ENCODE measurements at places on chromosomes 16 and 17.

DNA sequence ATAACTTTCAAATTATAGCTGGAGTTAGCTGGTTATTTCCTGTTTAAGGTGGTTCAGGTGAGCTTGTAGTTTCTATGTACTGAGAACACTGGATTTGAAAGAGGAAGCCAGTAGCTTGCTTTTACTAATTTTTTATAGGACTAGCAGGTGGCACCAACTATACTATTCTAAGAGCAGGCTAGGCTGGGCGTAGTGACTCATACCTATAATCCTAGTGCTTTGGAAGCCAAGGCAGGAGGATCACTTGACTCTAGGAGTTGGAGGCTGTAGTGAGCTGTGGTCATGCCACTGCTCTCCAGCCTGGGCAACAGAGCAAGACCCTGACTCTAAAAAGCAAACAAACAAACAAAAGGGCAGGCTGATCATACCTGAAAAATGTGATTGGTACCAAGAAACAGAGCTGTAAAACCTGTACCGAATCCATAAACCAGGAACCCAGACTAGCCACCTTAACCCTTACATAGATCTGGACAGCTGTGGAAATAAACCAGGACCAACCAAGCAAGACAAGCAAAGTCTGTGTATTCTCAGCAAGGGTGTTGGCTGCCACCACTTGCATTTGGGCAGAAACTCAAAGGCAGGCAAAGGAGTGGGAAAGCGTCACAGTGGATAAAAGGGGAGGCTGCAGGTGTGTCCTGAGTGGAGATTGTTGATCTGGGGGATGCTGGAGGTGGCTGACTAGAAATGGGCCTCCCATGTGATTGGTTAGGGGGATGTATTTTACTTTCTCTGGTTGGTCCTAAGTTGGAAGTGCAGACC is 36.3 kb downstream of the SLC47A1 start:
- DNase-seq = no peak

- no peak for DNase-seq
Measured at GRCh38 chr17:47633996-47634395, 15.7 kb upstream of the KPNB1 start.

DNA sequence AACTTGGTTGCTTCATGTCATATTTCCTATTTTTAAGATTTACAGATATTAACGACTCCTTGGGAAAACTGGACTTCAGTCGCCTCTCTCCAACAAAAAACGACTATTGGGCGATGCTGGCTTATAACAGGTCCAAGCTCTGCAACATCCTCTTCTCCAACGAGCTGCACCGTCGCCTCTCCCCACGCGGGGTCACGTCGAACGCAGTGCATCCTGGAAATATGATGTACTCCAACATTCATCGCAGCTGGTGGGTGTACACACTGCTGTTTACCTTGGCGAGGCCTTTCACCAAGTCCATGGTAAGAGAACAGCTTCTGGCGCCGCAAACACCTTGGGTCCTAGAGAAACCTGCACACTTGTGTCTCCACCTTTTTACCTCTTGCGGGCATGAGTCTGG is 333.0 kb downstream of the WWOX start:
- DNase-seq = no peak

- DNase-seq = no peak
Measured at GRCh38 chr16:78065319-78065718, 34.1 kb upstream of the WWOX start.

GRCh38 chr16:59192551-59193199 is 458.6 kb upstream of the GOT2 start:
- no peak for DNase-seq

DNA sequence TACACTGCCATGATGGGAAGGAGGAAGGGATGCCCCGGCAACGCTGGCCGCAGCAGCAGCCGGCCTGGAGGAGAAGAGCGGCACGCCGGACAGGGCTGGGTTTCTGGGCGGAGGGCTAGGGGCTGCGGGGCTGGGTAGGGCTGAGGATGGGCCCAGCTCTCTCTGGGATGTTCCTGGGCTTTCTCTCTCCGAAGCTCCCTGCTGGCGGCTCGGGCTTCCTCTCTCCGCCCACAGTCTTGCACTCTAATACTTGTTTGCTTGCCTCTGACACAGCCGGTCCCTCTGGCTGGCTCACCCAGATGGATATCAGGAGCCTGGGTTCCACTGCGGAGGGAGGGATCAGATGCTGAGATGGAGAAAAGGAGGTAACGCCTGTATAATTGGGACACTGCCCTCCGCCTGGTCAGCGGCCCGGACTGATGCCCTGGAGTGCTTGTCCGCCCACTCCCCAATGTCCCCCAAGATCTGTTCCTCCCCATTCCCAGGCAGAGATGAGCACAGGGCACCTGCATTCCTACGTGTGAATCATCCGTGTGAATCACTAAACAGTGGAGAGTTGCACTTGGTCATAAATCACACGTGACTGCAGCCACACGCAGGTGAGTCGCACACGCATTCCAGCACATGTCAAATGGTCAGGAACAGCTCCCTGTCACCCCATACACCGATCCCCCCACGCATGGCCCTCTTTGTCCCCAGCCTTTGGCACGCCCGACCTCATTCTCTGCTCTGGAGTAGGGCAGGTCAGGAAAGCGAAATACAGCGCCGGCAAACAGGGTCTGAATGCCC is at the start of gene ALOXE3:
TSS of gene ALOXE3 (minus strand) at position 535 of the 789 bp plus-strand sequence. CDS start at position 11, 524 bp downstream.
- DNase-seq = no peak

DNA sequence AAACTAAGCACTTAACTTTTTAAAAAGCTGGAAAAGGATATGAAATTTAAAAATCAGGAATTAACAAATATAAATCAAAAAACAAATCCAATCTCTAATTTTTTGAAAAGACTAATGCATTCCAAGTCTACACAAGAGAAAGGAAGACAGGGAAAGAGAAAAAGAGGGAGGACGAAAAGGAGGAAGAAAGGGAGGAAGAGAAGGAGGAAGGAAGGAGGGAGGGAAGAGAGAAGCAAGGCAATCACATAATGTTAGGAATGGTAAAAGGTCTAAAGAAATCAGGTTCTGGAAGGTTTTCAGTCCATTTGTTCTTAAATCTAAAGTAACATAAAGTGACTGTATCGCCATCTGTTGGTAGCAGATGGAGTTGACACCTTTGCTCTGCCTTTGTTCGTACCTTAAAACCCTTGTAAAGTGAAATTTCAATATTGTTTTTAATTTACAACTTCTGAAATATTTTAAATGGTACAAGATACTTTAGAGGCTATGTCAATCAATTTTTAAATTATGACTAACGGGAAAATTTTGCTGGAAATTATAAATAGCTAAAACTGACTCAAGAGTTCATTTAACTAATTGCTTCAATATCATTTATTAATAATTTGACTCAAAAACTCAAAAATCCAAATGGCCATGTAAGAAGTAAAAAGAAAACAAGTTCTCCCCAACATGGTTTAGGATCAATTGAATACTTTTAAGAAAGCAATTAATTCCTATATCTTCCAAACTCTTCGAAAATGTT is 20.4 kb upstream of the CDYL2 start:
- peak; percentile 32 for DNase-seq

DNA sequence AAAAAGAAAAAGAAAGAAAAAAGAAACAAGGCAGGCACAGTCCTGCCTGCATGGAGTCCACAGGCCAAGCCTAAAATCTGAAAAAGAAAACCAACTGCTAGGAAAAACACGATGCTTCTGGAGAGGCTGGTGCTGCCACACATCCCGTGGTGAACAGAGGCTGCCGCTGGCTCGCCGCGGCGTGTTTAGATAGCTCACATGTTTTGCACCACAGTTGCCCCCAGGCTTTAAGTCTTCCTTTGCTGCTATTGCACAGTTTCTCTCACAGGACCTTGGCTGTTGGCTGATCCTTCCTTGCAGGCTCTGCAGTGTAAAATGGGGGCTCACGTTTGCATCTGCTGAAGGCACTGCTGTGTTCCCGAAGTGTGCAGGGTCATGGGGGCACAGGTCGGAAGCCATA is 8.6 kb downstream of the SLC6A4 start:
- DNase-seq = no peak

- DNase-seq = no peak
Measured at GRCh38 chr17:5408186-5408585, 11.3 kb downstream of the NUP88 start.

DNA sequence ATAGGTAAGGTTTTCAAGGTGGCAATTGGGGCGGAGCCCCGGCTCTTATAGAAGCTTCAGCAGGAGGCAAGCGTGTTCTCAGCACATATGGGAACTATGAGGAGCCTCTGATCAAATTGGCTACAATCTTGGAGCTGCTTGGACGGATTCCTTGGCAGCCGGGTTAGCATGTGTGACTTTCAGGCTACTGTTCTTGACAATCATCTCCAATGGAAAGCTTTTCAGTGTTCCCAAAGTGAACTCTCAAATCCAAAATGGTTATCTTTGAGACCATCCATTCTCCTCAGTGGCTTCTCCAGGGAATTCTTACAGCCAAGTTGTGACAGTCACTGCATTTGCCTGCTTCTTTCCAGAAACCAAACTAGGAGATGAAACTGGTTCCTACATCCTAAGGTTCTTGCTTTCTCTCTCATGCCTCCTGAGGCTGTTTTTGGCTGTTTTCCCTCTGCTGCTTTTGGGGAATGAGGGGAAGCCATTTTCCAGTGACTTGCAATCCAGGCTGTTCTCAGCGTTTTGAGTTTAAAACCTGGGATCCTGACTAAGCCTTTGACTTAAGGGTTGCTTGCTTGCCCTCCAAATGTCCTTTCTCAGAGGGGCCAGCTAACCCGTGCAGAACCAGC is 10.9 kb downstream of the HAS3 start:
- DNase-seq = no peak

DNA sequence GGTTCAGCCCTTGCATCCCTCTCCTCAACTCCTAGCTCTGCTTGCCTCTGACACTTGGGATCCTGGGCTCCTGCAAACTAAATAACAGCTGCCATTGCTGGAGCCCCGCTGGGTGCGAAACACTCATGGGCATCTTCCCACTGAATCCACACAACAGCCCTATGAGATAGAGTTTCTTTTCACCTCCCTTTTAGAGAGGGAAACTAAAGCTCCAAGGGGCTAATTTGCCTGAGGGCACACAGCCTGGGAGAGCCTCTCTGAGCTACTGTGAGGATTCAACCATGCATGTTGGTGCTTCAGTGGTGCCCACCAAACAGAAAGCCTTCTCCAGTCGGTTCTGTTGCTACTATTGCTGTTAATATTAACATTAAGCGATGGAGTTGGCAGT is 4.0 kb downstream of the ACBD4 start:
- DNase-seq = no peak

- no peak for DNase-seq
Measured at GRCh38 chr17:79544142-79544914, 66.5 kb downstream of the RBFOX3 start.

GRCh38 chr16:49344401-49344800 is 29.2 kb upstream of the C16orf78 start:
- no peak for DNase-seq

DNA sequence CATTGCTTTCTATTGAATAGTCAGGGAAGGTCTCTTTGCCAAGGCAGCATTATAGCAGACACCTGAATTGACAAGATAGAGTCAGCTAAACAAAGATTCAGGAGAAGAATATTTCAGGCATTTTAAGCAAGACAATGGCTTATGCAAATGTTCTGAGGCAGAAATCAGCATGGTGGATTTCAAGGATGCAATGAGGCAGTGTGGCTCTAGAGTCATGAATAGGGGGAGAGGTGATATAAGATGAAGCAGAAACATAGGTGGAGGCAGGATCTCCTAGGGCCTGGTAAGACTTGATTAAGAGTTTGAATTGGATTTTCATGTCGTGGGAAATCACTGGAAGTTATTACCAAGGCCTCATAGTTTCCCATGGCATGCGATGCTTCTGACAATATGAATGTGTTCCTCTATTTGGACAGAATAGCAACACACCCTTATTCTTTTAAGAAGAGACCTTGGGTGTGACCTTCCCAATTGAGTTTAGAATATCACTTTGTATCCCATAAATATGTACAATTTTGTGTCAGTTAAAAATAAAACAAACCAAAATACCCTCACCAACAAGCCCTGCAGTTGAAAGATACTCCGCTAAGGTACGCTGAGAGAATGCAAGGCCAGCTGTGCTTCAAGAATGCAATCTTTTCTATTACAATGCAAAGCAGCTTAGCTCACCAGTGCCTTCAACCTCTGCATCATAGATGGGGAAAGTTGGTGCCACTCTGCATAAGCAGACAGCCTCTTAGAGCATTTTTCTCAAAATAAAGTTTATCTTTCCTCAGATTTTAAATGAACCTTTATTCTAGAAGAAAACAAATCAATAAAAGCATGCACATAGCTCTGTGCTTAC is 139.6 kb upstream of the SALL1 start:
- DNase-seq = no peak

- no peak for DNase-seq
Measured at GRCh38 chr17:38579934-38580333, 25.8 kb downstream of the SRCIN1 start.

GRCh38 chr16:85611444-85612190 is 1.5 kb upstream of the GSE1 start:
- DNase-seq = no peak

- DNase-seq = no peak
Measured at GRCh38 chr16:23369416-23369815, 67.3 kb downstream of the SCNN1B start.

- no peak for DNase-seq
Measured at GRCh38 chr16:67845291-67846062, 1.3 kb upstream of the NUTF2 start.

GRCh38 chr17:33464669-33465280 is 171.7 kb upstream of the ASIC2 start:
- no peak for DNase-seq

DNA sequence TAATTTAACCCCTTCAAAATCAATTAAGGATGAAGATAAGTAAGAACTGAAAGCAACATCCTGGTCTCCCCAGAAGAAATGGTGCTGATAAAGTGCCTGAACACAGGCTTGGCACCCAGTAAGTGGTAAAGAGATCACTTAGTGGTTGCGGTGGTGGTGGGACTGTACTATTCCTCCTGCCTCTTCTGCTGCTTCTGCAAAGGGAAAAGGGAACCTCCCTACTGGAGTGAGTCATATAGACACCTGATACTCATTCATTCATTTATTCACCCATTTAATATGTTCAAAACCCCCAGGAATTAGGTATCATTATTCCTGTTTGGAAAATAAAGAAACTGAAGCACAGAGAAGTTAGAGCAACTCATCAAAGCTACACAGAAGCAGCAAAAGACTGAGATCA is 60.6 kb downstream of the CDYL2 start:
- no peak for DNase-seq

GRCh38 chr17:36705874-36706731 is 104.7 kb downstream of the MRM1 start:
- peak; percentile 10 for DNase-seq

GRCh38 chr17:6334386-6334785 is 100.5 kb downstream of the AIPL1 start:
- no peak for DNase-seq

- DNase-seq = no peak
Measured at GRCh38 chr16:21218153-21218552, 6.8 kb upstream of the ZP2 start.

DNA sequence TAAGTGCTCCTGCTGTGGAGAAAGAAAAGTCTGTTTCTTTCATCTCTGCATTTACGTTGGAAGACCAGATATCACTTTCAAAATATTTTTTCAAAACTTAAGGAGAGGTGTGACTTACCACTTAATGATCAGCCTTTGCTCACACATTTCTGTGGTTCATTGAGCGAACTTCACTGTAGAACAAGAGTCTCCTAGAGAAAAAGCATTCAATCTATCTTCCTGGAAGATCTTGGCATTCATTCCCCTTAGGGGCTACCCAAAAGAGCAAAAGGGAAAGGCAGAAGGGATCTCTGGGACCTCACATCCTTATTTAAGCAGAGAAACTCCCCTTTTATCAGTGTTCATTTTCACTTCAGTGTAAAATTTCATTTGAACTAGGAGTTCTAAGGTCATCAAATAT is 61.2 kb downstream of the HS3ST3A1 start:
- no peak for DNase-seq
